ENCODE measurements at places on chromosomes 7 and 10.

DNA sequence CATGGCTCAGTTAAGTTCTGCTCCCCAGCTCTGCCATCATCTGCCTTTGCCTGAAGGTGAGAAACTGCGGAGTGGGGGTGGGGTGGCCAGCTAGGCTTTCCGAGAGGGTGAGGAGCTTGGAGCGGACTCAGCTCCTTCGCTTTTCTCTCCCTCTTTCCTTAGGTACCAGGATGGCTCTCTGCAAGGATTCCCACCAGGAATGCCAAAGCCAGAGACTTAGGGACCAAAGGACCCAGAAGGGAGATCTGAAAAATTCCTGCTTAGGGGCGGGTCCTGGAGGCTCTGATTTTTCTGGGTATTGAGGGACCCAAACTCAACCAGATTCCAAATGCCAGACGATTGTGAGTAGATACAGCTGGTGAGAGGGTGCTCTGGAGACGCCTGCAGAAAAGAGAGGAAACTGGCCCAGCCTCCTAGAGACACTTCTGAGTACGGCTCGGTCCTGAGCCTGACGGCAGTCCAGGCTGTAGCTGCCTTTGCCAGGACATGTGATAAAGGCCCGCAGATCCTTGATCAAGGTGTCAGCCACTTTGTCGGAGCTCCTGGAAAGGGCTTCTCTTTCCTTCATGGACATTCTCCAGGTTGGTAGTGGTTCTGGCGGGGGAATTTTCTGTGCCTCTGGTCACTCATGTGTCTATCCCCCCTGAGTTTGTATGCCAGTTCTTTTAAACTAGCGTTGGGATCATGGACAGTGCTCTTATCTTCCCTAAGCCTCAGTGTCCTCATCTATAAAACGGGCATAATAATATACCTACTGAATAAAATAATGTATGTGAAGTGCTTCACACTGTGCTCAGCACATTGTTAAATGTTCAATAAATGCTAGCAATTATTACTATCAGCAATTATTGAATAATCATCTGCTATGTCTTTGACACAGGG lies 42.5 kb upstream of the BTRC start:
- no peak for DNase-seq

DNA sequence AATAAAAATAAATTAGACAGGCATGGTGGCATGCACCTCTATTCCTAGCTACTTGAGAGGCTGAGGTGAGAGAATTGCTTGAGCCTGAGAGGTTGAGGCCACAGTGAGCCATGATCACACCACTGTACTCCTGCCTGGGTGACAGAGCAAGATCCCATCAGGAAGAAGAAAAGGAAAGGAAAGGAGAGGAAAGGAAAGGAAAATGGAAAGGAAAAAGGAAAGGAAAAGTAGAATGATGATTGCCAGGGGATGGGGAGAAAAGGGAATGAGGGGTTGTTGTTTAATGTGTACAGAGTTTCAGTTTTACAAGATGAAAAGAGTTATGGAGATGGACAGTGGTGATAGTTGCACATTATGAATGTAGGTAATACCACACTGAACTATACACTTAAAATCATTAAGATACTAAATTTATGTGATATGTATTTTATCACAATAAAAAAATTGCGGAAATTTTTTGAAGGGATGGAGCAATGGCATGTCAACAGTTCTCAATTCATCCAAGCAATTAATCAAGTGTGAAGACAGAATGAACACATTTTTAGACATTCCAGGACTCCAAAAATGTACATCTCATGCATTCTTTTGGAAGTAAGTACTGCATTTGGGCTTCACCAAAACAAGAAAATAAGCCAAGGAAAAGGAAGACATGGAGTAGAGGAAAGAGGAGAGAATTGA lies 44.3 kb downstream of the IL6 start:
- no peak for DNase-seq

DNA sequence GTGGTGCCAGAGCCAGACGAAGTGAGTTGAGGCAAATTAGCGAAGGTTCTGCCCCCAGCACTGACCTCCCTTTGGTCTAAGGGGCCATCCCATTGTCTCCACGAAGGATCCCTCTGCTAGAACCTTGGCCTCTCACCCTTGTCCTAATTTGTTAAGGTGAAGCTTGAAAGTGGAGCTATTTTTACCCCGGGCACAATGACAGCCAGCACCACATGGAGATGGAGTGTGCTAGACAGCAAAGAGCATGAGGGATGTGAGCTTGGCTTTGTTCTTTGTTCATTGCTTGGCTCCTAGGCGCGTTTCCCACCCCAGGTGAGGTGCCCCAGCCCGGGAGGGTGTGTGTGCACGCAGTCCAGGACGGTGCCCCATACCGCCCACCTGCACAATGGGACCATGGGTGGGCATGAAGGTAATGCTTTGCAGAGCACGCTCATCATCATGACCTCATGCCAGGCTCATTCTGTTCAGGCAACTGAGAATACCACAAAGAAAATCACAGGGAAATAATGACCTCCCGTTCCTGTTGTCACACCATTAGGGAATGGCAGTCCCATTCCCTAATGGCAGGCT lies 361.0 kb upstream of the FZD8 start:
- no peak for DNase-seq

DNA sequence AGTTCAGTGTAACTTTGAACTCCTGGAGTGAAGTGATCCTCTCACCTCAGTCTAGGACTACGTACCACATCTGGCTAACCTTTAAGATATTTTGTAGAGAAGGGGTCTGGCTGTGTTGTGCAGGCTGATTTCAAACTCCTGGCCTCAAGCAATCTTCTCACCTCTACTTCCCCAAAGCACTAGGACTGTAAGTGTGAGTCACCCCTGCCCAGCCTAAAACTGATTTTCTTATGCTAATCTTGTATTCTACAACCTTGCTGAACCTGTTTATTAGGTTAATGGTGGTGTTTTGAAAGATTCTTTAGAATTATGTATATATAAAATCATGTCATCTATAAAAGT lies 58.0 kb downstream of the LCOR start:
- DNase-seq: no peak

DNA sequence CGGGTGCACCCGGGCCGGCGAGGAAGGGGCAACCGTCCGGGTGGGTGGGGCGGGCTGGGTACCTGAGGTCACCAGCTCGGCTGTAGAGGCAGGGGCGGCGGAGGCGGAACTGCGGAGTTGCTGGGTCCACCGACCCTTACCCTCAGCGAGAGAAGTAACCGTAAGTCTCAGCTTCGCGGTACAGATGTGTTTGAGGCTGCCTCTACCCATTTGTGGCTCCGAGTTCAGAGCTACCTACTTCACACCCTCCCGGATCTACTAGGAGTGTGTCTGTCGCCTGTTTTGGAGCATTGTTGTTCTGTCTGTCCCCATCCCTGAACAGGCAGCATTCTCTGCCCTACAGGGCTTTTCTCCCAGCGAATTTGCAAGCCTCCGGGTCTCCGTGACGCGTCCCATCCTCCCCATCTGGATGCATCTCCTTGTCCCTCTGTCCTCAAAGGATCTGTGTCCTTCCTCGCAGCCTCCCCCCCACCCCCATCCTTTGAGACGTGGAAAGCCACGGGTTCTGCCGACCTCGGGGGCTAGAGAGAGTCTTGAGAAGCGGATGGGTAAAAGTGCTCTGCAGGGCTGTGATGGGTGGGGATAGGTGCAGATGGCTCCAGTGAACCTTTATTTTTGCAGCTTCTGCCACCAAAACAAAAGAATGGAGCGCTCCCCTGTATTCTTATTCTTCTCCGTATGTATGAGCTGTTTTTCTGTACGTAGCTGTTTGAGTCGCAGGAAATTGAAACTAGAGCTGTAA lies 757 bp downstream of the ANKIB1 start:
- peak; percentile 22 for DNase-seq

DNA sequence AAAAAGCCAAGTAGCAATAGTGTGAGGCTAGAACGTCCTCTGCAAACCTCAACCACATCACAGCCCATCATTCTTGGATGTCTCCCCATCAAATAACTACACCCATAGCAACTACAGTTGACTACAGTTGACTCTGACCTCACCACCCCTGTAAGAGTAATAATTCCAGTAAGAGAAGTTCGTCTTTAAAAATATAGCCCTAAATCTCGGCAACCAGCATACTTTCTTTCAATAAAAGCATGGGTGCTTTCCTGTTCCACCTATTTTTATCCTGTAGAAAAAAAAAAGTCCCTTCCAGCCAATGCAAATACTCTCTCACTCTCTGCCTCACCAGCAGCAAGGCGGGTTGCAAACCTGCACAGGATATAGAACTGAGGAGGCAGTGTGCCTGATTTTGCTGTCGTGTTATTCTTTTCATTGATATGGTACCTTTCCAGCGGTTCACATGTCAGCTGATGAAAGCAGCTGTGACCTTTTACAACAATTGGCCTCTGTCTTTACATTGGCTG lies 187.5 kb upstream of the NFE2L3 start:
- peak; percentile 45 for DNase-seq

GRCh38 chr7:47266799-47267198 lies 315.1 kb downstream of the TNS3 start:
- no peak for DNase-seq

GRCh38 chr10:124641282-124642087 lies 102.7 kb downstream of the FAM53B start:
- DNase-seq: peak; percentile 71

DNA sequence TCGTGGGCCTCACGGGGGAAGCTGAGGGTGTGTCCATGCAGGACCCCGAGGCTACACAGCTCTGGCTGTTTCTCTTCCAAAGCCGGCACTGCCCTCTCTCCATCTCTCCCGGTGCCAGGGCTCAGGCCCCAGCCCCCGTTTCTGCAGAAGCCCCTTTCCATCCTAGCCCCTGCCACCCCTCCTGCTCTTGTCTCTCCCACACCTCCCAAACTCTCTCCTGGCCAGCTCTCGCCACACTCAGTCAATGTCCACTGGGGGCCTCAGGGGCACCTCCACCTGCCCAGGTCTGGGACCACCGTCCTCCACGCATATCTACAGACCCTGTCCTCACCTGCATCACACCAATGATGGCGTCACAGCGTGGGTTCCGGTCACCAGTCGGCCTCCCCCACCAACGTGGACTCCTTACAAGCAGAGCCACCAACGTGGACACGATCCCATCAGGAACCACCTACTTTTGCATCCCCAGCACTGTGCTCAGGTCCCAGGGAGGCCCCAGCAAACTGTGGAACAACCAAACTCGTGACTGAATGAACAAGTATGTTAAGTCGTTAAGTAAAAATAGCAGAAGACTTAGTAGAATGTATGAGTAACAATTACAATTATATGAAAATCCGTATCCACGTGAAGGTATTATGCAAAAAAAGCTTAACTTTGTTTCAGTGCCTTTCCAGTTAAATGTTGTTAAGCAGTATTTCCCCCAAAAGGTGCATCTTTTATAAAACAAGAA lies 38.4 kb downstream of the DIP2C start:
- no peak for DNase-seq

GRCh38 chr10:122033224-122033926 lies 44.4 kb downstream of the TACC2 start:
- DNase-seq: no peak

DNA sequence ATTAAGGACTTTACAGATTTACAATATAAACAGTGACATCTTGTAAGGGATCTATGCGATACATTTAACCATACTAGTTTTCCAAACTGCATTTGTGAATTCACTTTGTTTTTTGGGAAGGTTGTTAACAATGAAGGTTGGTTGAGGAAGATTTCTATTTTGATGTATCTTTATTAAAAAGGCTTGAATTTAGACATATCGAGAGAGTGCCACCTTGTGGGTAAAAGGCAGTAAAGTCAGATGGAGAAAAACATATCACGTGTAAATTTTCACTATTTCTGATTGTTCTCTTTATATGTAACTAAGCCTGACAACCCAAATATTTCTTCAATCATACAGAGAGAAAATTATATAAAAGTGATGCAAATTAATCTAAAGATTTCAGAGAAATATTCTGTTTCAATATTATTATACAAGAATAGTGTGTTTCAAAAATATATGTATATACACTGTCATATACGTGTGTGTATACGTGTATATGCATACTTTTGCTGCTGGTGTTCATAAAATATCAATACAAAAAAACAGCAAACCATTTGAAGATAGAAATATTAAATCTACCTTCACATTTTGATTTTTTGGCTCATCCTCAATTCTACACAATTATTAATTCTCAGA lies 988.6 kb downstream of the SORCS1 start:
- peak; percentile 5 for DNase-seq

GRCh38 chr10:130807721-130808120 lies 503.8 kb downstream of the TCERG1L start:
- no peak for DNase-seq

DNA sequence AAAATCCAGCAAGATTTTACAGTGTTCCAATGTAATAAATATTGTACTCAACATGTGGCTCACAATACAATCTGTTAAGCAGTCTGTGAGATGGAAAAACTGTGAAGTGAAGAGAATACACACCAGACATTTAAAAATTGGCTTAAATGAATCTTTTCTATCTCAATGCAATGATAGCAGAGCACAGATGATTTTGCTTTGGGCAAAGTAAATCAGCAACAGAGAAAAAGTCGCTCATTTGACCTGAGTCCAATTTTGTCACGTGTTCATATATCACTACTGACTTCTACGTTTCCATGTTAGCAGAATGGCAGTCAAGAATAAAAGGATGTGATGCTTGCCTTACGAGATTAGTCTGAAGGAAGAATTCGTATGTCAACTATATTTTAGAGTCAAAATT lies 506.7 kb downstream of the POM121L12 start:
- no peak for DNase-seq

DNA sequence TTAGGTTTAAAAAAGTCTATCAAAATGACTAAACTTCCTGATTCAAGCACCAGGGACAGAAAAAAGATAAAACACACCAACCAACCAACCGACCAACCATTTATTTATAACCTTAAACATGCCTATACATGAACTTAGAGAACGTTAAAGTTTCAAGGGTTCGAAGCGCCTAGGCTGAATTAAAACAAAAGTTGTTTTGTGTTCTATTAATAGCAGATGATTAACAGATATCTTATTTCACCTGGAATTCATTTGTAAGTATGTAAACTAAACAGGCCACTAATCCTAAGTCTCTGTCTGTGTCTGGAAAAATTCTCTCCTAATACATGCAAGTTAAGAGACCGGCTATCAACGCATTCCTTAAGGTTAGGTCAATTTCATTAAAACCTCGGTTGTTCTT lies 1.4 kb downstream of the BAIAP2L1 start:
- no peak for DNase-seq

- no peak for DNase-seq
Observed at GRCh38 chr7:150479023-150479716, 28.7 kb downstream of the GIMAP8 start.

DNA sequence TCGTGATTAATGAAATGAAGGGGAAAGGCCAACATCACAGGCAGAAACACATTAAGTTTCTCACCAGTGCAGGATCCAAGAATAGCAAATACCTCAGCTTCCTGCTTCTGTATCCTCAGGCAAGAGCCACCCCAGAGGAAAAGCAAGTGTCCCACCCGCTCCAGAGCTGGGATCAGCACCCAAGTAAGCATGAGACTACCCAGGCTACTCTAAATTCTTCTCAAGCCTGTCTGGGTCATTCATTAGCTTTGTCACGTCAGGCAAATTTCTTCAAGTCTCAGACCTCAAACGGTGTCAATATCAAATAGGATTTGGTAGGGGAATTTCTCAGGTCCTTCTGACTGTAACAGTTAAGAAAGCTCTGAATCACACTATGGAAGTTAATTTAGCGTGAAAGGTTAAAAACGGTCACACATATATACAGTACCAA lies 59.0 kb downstream of the GNA12 start:
- DNase-seq: no peak
